NCI-H2081 (cell line): ENCODE measurements at places on chromosomes 11 and 22.

DNA sequence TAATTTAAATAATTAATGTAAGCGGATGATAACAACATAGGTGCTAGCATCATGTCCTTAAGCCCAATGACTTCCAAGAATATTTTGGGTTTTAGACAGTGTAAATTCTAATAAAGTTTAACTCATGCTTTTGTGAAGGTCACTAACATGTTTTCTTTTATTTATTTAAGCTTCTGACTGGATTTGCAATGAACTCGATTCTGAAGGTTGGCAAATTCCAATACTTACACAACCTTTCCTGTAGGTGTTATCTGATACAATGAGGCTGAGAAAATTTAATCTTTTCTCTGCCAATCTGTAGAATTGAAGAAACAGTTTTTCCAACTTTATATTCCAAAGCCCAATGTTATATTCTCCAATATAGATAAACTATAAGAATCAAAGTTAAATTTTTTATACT lies 311.3 kb downstream of the LUZP2 start:
- no peak for DNase-seq

- no peak for DNase-seq
Measured at GRCh38 chr22:47850644-47851151, 1088.2 kb downstream of the TBC1D22A start.

GRCh38 chr11:125559888-125560287 lies 9.4 kb upstream of the EI24 start:
- DNase-seq, result no peak

GRCh38 chr11:103729617-103730016 lies 306.8 kb upstream of the DDI1 start:
- DNase-seq, result no peak

GRCh38 chr11:132610216-132610615 lies 922.1 kb downstream of the OPCML start:
- DNase-seq, result no peak
